T-helper 1 cell (primary cell): ENCODE measurements at places on chromosomes 5 and 9.

DNA sequence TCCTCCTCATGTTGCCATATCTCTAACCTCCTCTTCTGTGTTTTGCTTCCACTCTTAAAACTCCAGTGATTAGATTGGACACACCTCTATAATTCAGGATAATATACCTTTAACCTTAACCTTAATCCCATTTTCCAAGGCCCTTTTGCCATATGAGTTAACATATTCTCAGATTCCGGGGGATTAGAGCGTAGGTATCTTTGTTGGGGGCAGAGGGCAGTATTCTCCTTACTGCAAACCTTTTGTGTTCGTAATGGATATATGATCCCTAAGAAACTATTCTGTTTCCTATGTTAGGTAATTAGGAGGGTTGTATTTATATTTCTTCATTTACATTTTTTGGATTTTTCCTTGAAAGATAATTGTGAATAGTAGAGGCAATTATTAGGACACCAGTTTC, 99.5 kb downstream of the VPS13A start:
- DNase-seq = no peak

DNA sequence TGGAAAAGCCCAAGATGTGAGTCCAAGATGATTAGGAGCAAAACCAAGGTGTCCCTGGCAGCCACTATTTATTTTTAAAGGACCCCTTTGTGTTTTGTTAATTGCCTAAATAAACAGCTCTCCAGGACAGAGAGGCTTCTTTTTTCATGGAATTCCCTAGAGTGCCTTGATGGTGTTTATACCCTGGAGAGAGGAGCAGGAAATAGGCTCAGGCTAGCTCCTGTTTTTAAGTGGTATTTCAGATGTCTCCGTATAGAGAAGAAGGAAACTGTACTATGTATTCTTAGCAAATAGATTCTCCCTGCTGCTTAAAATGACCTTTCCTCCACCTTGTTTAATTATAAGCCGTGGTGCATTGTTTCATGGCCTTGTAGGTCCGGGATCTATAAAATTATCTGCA, 292.4 kb downstream of the CD180 start:
- no peak for DNase-seq

- no peak for DNase-seq
Observed at GRCh38 chr9:134083451-134083850, 15.6 kb upstream of the BRD3 start.

GRCh38 chr9:32411753-32412152, 27.3 kb downstream of the ACO1 start:
- no peak for DNase-seq

DNA sequence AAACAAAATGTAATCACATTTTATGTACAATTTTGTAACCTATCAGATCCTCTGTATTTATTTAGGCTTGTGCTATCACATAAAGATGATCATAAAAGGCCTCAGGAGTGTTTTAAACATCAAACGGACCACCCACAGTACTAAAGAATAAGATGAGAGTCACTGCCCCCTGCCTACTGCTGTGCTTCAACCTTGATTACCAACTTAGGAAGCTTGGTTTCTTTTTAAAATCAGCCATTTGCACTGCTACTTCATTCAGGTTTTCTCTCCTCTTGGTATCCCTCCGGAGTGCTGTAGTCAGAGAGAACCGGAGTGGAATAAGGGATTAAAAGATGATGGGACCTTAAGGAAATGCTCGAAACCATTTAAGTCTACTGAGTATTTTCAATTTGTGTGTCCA, 6.9 kb downstream of the C7 start:
- DNase-seq = no peak
